ENCODE measurements at places on chromosomes 4 and X.

DNA sequence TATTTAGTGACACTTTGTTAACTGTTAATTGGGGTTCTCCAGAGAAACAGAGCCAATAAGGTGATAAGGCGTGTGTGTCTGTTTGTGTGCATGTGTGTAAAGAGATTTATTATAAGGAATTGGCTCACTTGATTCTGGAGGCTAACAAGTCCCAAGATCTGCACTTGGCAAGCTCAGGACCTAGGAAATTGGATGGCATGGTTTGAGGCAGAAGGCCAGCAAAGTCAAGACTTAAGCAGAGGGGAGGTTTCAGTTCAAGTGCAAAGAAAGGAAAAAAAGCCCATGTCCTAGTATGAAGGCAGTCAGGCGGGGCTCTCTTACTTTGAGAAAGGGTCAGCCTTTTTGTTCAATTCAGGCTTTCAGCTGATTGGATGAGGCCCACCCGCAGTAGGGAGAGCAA, 314.1 kb downstream of the BMPR1B start:
- no peak for DNase-seq

GRCh38 chr4:14812101-14812500, 190.2 kb upstream of the CPEB2 start:
- DNase-seq: no peak

GRCh38 chrX:18424482-18425198, 768 bp upstream of the CDKL5 start:
- no peak for DNase-seq

GRCh38 chr4:38109896-38110295, 149.7 kb downstream of the PTTG2 start:
- peak; percentile 72 for DNase-seq

DNA sequence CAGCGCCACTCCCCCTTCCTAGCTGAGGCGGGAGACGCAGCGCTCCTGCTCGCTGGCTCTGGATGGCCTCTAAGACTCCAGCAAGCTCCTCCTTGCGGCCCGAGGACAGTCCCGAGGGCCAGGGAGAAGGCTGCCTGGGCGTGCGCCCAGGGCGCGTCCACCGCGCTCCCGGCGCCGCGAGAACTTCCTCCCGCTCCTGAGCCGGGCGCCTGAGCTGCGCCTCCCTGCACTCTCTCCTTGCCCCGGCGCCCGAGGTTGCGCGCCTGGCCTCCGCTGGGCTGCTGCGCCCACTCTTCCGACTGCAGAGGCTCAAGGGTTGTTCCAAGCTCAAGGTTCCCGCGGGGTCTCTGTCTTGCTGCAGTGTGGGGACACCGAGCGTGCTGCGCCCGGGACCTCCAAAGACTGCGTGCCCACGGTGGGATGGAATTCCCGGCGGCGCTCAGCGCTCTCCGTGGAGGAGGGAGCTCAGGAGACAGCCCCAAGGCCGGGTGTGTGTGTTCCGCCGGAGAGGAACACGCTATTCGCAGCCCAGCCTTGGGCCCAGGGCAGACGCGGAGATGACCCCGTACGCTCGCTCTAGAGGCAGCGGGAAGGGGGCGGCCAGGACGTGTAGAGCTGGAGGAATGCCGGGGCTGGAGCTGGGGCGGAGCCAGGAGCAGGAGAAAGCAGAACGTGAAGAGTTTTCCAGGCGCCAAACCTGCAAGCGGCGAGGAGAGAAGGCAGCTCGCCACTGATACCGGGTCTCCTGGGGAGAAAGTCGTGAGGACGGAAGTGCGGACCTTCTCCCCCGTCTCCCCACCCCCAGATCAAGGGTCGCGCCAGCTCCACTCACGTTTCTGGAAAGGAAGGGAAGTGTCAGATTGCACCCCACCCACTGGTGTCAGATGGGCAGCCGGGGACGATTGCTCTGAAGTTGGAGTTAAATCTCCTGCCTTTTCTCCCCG, at the start of gene ARHGAP6:
Gene ARHGAP6 (minus strand): TSS at position 753 of the 944 bp plus-strand sequence. CDS start 1,092 bp downstream, outside the sequence.
- DNase-seq: peak; percentile 36

DNA sequence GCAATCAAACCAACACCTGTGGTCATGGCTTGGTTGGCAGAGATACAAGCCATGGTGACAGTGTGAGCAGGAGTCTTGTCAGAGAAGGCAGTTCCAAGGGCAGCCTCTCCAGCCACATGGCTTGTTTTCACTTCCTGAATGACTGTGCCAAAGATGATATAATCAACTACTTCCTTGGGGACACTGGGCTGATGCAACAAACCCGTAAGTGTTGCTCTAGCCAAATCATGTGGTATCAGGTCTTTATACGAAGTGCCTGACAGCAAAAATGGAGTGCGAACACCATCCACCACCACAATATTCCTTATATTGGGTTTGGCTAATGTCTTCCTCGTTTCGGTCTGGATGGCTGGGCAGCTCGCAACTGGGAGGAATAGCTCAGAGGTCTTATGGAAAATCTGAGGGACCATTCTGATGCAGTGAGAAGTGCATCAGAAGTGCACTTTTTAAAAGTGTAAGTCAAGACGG, 922.0 kb downstream of the NLGN4X start:
- DNase-seq: no peak

- DNase-seq: no peak
These were observed 112.6 kb downstream of the TMA16 start for GRCh38 chr4:163606896-163607691.

GRCh38 chr4:118807659-118808058, 28.3 kb downstream of the SEC24D start:
- DNase-seq: no peak

GRCh38 chr4:122131562-122132157, 20.5 kb upstream of the BLTP1 start:
- no peak for DNase-seq

DNA sequence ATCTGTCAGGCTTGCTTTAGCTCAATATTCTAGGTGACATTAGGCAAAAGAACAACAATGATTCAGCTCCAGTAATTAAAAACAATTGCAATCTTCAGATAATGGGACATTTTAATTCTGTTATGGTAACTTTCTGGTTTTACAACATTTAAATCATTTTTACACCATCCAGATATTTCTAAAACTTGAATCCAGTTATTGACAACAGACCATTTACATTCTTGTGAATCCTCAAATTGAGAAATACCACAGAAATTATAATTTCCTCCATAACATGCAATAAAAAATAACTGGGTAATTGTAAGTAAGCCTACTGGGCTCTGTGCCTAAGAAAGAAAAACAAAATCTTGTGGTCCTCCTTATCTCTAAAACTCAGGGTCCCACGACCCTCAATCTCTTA, 195.0 kb upstream of the S100G start:
- no peak for DNase-seq

- DNase-seq: no peak
These were observed 44.5 kb downstream of the DTHD1 start for GRCh38 chr4:36325926-36326325.

- no peak for DNase-seq
These were observed 53.8 kb downstream of the ARHGAP6 start for GRCh38 chrX:11611965-11612364.

- no peak for DNase-seq
These were observed 10.1 kb upstream of the VMA21 start for GRCh38 chrX:151386838-151387459.

- DNase-seq: no peak
These were observed 55.8 kb downstream of the FRMPD3 start for GRCh38 chrX:107505223-107505622.

GRCh38 chr4:110400086-110400485, 75.9 kb upstream of the ENPEP start:
- no peak for DNase-seq

DNA sequence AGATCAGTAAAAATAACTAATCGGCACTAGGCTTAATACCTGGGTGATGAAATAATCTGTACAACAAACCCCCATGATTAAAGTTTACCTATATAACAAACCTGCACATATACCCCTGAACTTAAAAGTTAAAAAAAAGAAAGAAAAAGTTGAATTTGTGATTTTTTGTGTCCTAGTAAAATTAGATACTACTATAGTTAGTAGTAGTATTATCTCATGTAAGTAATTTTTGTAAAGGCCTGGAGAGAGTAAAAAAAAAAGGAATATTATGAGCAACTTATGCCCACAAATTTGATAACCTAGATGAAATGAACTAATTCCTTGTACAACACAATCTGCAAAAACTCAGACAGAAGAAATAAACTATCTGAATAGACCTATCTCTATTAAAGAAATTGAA, 25.7 kb upstream of the SLC16A2 start:
- DNase-seq: no peak

GRCh38 chrX:130793975-130794374, 109.0 kb downstream of the ENOX2 start:
- DNase-seq: no peak

DNA sequence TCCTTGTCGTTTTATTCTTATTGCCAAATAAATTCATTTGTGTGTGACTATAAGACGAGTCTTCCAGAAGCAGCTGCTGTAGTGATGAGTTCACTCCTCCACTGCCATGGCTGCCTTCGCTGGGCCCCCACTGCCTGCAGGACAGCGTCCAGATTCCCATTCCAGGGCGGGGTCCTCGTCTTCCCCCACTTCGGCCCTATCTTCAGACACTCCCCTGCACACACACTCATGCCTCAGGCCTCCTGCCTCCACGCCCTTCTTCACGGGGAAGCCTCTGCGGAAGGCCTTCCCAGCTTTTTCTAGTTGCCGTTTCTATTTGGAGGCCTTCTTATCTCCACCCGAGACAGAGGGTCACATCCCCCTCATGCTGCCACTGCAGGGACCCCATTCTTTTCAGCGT, 80.4 kb downstream of the SHROOM2 start:
- no peak for DNase-seq

DNA sequence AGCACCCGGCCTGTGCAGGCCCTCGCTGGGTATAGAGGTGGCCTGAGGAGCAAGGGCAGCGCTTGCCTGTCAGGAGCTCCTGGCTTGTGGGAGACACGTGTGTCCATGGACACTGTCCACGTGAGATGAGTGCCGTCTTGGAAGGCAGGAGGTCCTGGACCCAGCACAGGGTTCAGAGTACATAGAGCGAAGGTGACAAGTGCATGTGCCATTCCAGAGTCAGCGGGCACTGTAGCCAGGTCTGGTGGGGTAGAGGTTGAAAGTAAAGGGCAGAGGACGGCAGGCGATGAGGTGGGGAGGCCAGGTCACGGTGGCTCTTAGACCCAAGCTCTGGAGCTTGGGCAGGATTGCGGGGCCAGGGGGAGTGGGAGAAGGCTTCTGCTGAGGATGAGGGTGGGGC, 28.4 kb upstream of the TADA2B start:
- DNase-seq: no peak

DNA sequence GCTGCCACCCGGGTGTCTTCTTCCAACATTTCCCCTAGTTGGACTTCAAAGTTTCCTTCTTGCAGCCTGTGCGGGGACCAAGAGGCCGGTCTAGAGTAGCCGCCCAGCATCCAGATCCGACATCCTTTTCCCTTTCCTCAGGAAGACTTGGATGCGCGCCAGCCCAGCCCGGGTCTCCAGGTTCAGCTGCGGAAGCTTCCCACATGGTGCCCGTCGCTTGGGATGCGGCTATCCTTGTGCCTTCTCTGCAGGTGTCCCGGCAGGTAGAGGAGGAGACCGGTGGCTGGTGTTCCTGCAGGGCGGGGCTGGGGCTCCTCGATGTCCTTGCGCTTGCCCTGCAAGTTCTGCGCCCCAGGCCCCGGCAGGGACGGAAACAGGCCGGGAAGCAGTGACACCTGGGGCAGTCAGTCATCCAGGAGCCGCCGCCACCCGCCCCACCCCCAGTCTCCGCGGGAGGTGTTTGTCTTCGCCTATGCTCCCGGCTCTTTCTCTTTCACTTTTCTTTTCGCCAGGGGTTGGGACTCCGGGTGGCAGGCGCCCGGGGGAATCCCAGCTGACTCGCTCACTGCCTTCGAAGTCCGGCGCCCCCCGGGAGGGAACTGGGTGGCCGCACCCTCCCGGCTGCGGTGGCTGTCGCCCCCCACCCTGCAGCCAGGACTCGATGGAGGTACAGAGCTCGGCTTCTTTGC, at the start of gene IL15:
Gene IL15 (plus strand): TSS at position 502 of the 689 bp plus-strand sequence. CDS start 82,882 bp downstream, outside the sequence.
- peak; percentile 30 for DNase-seq

DNA sequence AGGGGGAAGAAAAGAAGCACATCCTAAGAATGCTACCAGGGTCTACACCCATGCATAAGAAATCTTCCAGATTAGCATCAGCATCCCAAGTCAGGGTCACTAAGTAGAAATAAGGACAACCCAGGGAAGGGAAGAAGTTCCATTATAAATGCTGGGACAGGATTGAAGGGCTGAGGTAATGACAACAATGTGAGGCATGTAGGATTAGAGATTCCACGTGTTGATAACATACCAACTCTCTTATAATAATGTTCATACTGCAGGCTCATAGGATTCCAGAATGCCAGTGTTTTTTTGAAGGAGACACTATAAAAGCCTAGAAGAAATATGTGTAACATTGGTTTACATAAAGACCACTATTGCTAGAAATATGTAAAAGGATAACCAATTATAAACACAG, 201.2 kb downstream of the MID1IP1 start:
- no peak for DNase-seq

DNA sequence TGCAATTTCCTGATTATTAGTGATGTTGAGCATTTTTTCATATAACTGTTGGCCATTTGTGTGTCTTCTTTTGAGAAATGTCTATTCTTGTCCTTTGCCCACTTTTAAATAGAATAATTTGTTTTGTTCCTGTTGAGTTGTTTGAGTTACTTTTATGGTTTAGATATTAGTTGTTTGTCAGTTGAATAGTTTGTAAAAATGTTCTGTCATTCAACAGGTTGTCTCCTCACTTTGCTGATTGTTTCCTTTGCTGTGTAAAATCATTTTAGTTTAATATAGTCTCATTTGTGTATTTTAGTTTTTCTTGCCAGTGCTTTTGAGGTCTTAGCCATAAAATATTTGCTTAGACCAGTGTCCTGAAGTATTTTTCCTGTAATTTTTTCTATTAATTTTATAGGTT, 181.8 kb upstream of the GLRA2 start:
- DNase-seq: no peak

DNA sequence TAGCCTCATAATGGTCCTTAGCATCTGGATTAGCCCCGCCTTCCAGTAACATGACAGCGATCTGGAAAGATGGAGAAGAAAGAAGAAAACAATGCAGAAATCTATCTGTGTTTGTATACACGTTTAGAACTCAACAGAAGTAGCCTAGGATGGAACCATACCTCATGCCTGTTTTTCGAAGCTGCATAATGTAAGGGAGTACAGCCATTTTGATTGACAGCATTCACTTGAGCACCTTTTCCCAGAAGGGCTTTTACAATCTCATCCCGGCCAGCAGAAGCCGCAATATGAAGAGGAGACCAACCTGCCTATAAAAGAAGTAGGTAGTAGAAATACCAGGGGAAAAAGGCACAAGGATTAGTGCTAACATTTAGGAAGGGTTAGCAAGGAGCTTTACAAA, 3.5 kb downstream of the PSMD10 start:
- no peak for DNase-seq

- no peak for DNase-seq
These were observed 666.4 kb upstream of the CPEB2 start for GRCh38 chr4:14335872-14336271.

- DNase-seq: no peak
These were observed 28.9 kb downstream of the AFF1 start for GRCh38 chr4:86963697-86964096.
